ENCODE measurements at places on chromosomes 7 and 10. TPM values are rescaled to one million over a fixed set of nuclear protein-coding genes. Genes with fewer than 3 reads are reported as not detected.

Gene MYO3A
- not detected for total RNA-seq

Gene FAM241B
- 2.5 TPM for total RNA-seq

Gene TUBB8
- 0.07 TPM for total RNA-seq

Gene GPR146
- total RNA-seq, result not detected

Gene CPA2
- 0.17 TPM for total RNA-seq

Gene MMD2
- not detected for total RNA-seq

Gene RSPH10B2
- not detected for total RNA-seq

Gene ZYX
- total RNA-seq, result 126 TPM

Gene LLCFC1
- not detected for total RNA-seq
